Large intestine (tissue), 12 donors: ENCODE measurements at places on chromosomes 12 and 14.
A peak's percentile ranks its signal among the peaks of the same experiment; 100 is the strongest.

DNA sequence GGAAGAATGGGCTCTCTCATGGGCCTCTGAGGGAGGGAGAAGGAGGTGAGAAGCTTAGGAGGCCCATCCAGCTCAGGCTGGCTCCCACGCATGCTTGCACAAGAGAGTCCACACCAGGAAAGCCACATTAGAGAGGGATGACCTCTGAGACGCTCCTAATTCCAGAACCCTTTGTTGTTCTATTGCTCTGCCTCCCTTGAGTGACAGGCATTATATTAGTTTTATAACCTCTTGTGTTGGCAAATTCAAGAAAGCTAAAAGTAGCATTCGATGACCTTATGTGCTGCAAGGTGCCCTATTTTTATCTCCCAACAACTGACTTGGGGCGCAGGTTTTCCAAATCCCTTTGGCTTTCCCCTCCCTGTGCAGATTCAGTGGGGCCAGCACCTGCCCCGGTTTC lies 190.1 kb downstream of the KSR2 start:
- H3K4me3 ChIP-seq: no peak overlapping the region
- H3K27ac ChIP-seq: no peak overlapping the region
- no peak for DNase-seq
- no peaks in the 10 kb centered on the region for H3K4me1 ChIP-seq

DNA sequence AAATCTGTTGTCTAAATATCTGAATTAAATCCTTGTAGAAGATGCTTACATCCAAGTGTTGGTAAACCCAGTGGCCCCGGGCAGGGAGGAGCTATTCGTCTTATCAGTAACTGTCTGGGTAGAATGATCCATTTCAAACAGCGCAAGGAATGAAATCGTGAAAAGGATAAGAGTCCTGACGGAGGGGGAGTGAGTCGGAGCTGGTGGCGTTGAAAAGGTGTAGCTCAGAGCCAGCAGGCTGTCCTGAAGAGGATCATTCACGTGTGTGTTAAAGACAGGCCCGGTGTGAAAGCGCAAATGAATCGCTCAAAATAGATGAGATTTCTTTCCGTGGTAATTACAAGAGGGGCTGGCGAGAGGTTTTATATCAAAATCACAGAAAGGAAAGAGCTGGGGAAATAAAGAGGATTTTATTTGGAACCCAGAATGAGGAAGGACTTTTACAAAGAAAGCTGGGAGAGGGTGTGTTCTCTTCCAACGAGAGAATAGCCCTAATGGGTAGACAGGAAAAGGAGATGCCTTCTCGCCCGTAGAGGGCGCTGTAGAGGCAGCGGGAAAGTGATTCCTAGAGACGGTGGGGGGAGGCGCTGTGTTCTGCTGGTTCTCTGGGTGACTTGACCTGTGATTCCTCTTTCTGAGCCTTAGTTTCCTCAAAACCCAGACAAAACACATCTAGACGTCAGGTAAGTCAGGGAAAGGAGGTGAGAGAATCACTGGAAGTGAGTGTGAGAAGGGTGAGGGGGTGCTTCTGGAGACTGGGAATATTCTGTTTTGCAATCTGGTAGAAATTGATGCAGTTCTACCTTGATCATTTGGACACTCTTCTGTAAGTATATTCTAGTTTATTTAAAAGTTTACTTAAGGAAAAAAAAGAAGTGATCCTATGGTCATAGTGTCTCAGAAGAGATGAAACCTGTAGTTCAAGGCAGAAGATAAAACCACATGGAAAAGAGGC lies 39.3 kb downstream of the SRRM4 start:
- no peaks in the 10 kb centered on the region for H3K4me1 ChIP-seq
- H3K27me3 ChIP-seq: peaks cover 2% of the 10 kb centered on the region
- no peak overlapping the region for H3K27ac ChIP-seq
- H3K36me3 ChIP-seq: no peaks in the 10 kb centered on the region
- no peak overlapping the region for H3K4me3 ChIP-seq

- H3K27me3 ChIP-seq: no peaks in the 10 kb centered on the region
- H3K4me3 ChIP-seq: peak overlapping the region; percentile 100
- H3K36me3 ChIP-seq: peaks cover 13% of the 10 kb centered on the region
- DNase-seq: peak; percentile 41
These were observed 697 bp upstream of the DNAJC14 start for GRCh38 chr12:55829967-55830600.

DNA sequence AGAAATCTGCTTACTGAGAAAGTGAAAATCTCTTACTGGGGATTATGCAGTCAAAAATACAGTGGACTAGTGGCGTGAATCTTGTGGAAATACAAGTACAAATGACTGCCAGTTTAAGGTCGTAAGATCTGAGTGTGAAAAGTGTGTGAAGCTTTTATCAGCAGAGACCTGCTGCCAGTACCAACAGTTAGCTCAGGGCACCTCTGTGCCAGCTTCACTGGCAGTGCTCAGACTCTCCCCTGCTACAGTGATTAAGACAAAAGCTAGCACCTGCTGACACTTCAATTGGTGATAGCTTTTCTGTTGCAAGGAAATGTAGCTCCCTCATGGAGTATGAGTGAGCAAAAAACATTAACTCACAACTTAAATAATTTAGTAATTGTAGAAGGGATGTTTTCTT lies 185.1 kb downstream of the ANO6 start:
- H3K36me3 ChIP-seq: peaks cover 26% of the 10 kb centered on the region
- DNase-seq: no peak
- no peaks in the 10 kb centered on the region for H3K27me3 ChIP-seq
- no peak overlapping the region for H3K4me3 ChIP-seq
- H3K27ac ChIP-seq: no peak overlapping the region

DNA sequence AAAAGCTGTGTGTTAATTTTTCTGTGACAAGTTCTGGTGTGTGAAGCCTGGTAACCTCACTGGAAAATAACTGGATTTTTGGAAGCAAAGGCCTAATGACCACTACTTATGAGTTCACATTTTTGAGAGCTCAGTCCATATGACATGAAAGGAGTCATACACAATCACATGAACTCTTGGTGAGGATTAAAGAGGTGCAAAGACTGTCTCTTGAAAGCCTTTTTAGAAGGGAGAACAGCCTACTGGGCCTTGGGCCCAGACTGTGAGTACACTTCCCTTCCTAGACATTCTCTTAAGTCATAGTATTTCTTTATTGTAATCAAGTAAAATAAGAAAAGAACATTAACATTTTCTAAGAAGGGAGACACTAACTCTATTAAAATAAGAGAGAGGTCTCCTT lies 176.1 kb downstream of the BCAT1 start:
- no peaks in the 10 kb centered on the region for H3K4me1 ChIP-seq
- H3K4me3 ChIP-seq: no peak overlapping the region
- no peaks in the 10 kb centered on the region for H3K27me3 ChIP-seq
- no peaks in the 10 kb centered on the region for H3K36me3 ChIP-seq
- no peak for DNase-seq
- no peak overlapping the region for H3K27ac ChIP-seq

DNA sequence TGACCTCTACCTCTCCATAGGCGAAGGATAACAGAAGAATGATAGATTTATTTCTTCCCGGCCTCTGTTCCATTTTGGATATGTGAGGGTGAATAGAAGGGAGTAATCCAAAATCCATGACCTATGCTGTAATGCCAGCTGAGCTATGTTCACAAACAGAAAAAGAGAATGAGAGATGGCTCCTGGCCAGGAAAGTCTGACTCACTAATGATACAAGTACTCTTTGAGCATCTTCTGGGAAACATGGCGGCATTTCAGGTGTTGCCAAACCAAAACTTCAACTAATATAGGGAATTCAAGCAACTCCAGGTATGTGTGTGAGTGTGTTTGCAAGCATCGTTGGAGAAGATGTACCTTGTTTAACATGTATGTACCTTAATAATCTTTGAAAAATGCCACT lies 55.1 kb downstream of the MED13L start:
- H3K27ac ChIP-seq: no peak overlapping the region
- no peaks in the 10 kb centered on the region for H3K27me3 ChIP-seq
- no peaks in the 10 kb centered on the region for H3K4me1 ChIP-seq
- H3K4me3 ChIP-seq: no peak overlapping the region
- peaks cover 2% of the 10 kb centered on the region for H3K36me3 ChIP-seq
- peak; percentile 44 for DNase-seq

- H3K36me3 ChIP-seq: no peaks in the 10 kb centered on the region
- no peak overlapping the region for H3K27ac ChIP-seq
- no peaks in the 10 kb centered on the region for H3K27me3 ChIP-seq
- no peaks in the 10 kb centered on the region for H3K4me1 ChIP-seq
- no peak overlapping the region for H3K4me3 ChIP-seq
These were observed 51.2 kb upstream of the CCDC60 start for GRCh38 chr12:119283310-119283709.
